Fibroblast of upper back skin (primary cell): ENCODE measurements at places on chromosomes 7 and 10.
A peak's percentile ranks its signal among the peaks of the same experiment; 100 is the strongest.

DNA sequence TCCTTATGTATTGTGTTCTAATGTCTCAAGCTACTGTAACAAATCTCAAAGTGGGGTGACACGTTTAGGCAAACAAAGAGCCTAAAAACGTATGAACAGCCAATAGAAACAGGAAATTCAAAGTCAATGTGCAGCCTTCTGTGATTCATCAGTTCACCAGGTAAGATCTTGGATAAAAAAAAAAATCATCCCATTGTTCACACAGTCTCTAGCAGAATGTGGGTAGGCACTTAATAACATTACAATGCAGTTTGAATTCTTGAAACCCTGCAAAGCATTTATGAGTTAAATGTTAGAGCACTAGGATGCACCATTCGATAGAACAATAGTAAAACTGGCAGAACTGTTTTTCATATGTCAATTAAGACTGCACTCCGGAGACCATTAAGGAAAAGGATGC is 88.2 kb upstream of the HDAC9 start:
- no peak for DNase-seq

GRCh38 chr7:105887569-105888189 is 11.3 kb upstream of the ATXN7L1 start:
- DNase-seq = no peak

DNA sequence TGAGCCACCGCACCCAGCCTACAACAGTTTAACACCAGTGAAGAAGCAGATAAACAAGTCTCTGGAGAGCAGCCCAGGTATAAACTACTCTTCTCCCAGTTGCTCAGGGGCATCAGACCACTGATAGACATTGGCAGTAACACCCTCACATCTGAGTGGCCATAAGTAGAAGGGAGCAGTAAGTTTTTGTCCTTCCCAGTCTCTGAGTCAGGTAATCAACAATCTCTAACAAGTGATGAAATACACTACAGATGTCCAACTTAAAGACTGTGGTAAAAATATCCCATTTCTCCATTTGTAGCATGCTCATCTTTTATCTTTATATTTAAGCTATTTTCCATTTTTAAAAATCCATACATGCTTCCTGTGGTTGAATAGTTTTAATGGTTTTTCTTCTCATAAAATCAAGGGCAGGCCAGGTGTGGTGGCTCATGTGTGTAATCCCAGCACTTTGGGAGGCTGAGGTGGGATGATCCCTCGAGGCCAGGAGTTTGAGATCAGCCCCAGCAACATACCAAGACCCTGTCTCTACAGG is 78.6 kb downstream of the GSAP start:
- DNase-seq = no peak

DNA sequence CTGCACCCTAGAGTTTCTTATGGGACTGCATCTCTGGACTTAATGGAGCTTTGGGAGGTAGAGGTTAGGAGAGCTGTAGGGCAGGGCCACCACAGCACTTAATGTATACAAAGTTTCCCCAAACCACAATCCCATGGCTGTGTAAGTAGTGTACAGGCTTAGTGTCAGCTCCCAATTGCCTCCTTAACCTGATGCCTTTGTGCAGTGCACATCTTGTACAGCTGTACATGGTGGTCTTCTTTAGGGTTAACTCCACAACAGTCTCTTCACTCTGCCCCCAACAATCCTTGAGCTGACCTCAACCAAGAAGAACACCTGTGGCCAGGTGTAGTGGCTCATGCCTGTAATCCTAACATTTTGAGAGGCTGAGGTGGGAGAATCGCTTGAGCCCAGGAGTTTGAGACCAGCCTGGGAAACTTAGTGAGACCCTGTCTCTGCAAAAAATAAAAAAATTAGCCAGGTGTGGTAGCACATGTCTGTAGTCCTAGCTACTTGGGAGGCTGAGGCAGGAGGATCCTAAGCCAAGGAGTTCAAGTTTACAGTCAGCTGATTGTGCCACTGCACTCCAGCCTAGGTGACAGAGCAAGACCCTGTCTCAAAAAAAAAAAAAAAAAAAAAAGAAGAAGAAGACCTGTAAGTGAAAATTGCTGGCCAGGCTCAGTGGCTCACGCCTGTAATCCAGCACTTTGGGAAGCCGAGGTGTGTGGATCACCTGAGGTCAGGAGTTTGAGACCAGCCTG is 6.8 kb downstream of the PLAU start:
- DNase-seq = no peak

DNA sequence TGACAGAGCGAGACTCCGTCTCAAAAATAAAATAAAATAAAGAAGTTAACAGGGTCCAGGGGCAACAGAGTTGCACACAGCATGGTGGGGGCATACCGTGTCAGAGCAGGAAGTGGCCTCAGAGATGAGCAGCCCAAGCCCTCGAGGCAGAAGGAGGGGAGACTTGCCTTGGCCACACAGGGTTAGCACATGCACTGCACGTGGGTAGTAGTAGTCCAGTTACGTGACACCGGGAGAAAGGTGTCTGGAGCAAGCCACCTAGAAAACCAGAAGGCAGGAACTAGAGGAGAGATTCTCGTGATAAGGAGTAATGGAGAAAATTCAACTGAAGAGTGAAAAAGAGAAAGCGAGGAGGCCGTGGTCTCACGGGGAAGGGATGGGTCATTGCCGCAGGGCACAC is 9.8 kb upstream of the DENND2A start:
- no peak for DNase-seq

DNA sequence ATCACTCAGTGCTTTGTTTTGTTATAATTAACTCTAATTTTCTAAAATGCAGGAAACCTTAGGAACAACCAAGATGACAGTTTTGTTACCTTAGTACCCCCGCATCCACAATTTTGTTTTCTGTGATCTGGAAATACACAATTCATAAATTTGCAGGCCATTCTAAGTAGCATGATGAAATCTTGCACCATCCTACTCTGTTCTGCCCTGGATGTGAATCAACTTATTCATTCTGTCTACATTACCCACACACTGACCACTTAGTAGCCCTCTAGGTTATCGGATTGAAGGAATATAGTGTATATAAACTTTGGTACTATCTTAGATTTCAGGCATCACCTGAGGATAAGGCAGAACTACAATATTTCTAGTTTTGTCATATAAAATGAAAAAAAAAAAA is 155.9 kb downstream of the CTTNBP2 start:
- DNase-seq = peak; percentile 22
